ENCODE measurements at places on chromosomes 11 and 22.

DNA sequence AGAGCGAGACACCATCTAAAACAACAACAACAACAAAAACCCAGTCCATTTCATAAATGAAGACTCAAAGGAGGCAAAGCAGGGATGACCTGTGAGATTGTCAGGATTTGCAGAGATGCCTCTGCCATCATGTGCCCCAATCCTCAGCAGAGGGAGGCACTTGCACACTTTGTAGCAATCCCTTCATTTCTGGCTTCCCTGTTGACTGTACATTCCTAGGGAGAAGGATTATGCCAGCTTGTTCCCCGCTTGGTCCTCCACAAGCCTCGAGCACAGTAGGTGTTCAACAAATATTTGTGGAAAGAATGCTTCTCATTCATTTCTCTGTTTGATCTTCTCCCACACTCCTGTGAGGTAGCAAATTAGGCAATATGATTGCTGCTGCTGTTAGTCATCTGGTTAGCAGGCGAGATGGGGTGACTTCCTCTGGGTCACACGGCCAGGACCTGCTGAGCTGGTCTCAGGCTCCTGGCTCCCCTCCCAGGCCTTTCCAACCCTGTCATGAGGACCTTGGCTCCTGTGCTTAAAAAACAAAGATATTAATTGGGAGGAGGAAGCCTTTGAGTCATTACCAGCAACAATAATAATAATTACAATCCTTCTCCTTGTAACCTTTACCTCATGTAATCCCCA is 34.1 kb downstream of the LIF start:
- DNase-seq = no peak

DNA sequence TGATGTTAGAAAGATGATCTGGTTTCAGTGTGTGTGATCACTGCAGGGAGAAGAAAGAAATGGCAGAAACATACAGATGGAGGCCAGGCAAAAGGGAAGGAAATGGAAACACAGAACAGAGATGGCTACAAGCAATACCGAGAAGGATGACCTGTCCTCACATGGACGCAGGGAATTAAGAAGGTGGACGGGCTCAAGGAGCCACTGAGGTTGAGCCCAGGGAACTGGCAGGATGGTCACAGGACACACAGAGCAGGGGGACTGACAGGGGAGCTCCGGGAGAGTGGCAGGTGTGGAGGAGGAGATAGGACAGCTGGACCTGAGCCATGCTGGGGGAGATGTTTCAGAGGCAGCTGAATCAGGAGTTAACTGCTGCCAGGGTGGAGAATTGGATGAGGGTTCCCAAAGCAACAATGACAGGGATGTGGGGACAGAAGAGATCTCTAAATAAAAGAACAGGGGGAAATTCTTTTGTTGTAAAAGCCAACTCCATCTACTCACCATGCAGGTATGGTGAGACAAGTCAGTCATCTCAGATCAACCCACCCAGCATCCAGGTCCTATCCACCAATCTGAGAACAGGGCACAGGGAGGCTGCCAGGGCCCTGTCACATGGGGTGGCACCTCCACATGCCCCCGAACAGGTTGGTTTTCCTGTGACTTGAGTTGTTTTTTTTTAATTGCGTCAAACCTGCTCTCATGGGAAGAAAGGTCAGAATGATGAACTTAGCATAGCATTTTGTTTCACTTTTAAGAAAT is 26.3 kb downstream of the KLHL22 start:
- DNase-seq = no peak

DNA sequence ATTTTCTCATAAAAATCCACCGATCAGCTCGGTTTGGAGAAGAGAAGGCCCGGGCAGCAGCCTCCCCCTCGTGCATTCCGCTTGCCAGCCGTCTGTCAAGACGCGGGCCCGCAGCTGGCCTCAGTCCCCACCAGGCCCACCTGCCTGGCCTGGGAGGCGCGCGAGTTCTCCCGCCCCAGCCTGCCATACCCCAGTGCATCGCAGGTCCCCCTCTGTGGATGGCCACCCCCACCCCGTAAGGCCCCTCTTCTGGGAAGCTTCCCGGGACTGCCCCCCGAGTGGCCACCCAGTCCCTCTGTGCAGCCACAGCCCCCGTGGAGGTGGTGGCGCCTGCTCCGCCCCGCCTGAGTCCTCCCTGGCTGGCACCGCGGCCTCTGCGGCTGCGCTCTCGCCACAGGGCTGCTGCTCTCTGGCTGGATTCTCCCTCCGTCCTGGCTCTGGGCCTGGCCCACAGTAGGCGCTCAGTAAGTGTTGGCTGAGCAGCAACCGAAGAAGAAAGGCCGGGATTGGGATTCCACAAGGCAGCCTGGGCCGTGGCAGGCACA is 74.0 kb upstream of the TCF20 start:
- DNase-seq = peak; percentile 41

DNA sequence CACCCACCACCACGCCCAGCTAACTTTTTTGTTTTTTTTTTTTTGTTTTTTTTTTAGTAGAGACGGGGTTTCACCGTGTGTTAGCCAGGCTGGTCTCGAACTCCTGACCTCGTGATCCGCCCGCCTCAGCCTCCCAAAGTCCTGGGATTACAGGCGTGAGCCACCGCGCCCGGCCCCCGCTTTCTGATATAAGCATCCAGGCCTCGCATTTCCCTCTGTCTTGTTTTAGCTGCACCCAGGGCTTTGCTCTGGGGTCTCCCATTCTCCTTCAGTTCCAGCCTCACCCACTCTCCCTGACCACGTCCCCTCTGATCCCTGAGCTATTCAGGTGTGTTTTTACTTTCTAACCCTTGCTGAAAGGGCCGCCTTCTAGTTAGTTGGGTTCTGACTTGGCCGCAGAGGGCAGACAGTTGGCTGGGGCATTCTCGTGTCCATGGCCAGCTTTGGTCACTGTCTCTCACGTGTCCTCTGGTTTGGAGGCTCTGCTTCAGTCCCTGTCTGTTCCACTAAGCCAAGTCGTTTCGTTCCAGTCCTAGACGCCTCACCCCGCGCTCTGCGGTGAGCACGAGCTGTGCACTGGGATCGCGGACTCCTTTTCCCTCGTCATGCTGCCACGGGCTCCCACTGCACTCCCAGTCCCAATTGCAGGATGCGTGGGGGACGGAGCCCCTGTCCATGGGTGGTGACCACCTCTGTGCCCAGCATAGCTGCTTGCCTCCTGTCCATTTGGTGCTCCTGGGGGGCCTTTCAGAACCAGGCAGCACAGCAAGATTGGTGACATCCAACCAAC is 6.0 kb upstream of the TNNT3 start:
- no peak for DNase-seq

DNA sequence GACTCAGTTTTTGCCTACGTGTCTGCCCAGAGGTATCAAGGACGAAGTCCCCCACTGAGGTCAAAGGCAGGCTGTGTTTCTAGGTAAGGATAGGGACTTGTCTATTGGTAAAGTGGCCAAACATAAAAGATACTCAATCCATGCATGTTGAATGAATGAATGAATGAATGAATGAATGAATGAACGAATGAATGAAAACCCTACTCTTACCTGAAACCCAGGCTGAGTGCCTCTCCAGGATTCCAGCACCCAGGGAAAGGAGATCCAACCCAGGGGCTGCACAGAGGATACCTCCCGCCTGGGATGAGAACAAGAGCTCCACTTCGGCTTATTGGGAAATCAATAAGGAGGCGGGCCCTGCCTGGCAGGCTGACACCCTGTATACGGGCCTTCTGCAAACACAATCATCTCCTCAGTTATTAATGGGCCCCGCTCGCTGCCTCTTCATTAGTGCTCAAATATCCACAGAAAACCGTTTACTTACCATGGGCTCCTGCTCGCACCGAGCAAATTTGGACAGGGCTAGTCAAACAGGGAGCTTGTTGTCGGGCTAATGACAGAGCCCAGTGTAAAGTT is 177.4 kb downstream of the BUD13 start:
- no peak for DNase-seq

DNA sequence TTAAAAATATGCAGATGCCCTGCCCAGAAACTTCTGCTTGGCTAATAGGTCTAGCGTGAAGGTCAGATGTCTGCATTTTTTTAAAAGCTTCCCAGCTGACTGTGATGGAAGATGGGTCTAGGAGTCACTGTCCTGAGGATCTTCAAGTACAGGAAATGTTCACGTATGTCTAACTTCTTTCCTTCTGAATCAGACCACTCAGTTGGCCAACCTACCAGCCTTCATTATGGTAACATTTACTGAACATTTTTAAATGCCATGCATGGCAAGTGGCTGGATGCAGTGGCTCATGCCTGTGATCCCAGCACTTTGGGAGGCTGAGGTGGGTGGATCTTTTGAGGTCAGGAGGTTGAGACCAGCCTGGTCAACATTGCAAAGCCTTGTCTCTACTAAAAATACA is 1.1 kb upstream of the PRG2 start:
- DNase-seq = no peak

GRCh38 chr11:63791495-63792167 is 21.6 kb upstream of the SPINDOC start:
- no peak for DNase-seq

DNA sequence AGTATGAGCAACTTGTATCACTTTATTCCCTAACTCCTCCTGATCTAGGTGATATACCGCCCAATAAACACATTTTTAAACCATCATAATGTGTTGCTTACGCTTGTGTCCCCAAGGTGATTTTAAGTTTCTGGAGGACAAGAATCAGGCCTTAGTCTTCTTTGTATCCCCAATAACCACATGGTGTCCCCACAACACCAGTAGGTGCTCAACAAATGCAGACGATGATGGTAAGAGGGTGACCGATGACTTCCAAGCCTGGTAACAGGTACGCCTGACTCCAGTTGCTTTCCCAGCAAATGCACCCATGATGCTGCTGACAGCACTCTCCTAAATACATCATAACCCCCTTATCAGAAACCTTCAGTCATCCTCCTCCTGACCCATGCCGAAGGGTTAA is 64.2 kb downstream of the EFCAB6 start:
- no peak for DNase-seq
